ENCODE measurements at places on chromosomes 13 and 19.

DNA sequence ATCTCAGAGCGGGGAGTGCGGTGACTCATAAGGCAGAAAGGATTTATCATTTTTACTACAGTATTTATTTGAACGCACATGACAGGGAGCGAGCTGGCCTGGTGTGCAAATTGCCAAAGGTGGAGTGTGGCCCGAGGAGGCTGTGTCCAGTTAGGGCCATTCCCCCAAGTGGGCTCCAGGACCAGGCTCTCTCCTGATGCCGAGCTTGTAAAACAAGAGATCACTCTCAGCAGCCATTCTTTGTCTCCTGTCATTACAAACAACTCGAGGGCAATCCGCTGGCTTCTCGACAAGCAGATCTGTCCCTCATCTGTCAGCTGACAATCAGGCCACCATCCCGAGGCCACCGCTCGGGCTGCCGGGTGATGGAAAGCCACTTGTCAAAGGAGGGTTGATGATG is 418.9 kb downstream of the ZNF536 start:
- no peak for DNase-seq

GRCh38 chr19:4916292-4917082 is 7.2 kb downstream of the UHRF1 start:
- DNase-seq = no peak

GRCh38 chr19:1126984-1127760 is 23.4 kb downstream of the GPX4 start:
- no peak for DNase-seq

DNA sequence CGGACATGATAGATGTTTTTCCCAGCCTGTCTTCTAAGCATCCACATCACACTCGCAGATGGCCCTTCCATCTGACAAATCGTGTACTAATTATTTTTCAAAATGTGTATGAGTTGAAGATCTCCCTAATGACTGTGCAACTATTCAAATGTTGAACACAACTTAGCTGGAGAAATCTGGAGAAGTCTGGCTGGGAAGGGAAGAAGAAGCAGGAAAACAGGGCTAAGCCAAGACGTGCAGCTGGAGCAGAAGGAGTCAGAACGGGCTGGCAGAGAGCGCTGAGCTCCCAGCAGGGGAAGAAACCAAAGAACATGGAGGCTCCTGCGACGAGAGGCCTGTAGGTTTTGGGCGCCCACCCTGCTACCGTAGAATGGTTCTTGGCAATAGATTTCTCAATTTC is 13.2 kb upstream of the LATS2 start:
- DNase-seq = no peak

DNA sequence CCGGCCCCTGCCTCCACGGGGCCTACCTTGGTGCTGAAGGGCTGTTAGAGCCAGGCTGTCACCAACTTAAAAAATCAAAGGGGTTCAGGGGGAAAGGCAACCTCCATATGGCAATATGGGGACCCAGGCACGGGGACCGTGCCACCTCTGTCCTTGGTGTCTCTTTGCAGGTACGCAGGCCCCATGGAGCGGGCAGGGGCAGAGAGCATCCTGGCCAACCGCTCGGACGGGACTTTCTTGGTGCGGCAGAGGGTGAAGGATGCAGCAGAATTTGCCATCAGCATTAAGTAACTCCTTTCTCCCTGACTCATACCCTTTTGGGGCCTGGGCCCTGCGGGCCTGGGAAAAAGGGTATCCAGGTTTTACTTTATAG is 39.6 kb upstream of the ADGRE1 start:
- DNase-seq = no peak

- no peak for DNase-seq
These were observed 33.9 kb upstream of the NPAS1 start for GRCh38 chr19:46985542-46986415.

DNA sequence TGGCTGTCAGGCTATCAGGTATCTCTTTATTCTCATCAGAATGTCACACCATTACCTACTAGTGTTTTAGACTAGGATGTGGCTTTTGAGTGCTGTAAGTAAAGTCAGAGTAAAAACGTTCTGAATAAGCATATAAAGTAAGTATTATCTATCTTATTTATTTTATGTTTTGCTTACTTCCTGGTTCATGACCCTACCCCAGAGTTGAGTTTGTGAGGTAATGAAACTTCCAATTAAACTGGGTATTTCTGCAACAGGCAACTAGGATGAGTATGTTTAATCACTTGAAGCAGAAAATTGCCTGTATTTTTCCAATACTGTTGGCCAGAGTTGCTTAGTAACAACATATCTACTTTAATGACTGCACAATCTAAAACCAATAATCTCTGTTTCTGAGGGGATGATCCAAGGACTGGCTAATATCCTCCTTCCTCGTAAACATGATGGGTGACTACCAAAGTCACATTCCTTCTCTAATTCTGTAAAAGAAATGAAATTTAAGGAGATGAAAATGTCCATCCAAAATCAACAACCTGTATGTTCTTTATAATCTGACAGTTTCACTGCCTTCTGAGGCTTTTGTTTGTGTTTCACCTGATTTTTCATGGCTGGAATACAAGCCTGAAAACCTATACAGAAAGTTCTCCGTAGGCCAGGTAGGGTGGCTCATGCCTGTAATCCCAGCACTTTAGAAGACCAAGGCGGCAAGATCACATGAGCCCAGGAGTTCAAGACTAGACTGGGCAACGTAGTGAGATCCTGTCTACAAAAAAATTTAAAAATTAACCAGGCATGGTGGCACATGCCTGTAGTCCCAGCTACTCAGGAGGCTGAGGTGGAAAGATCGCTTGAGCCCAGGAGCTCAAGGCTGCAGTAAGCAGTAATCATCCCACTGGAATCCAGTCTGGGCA is 83.1 kb downstream of the ABCC4 start:
- no peak for DNase-seq

- DNase-seq = no peak
These were observed 39.0 kb downstream of the SERTM1 start for GRCh38 chr13:36712770-36713169.

DNA sequence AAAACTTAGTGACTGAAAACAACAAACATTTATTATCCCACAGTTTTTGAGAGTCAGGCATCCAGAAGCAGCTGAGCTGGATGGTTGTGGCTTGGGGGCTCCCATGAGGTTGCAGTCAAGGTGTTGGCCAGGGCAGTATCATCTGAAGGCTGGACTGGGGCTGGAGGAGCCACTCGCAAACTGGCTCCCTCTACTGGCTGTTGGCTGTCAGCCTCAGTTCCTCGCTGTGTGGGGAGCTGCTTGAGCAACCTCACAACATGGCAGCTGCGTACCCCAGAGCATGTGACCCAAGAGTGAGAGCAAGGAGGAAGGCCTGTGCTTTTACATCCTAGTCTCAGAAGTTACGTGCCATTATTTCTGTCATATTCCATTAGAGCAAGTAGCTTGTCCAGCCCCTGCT is 9.7 kb downstream of the YJU2 start:
- DNase-seq = no peak

GRCh38 chr19:53621885-53622740 is 9.7 kb upstream of the DPRX start:
- no peak for DNase-seq

Measured in SK-N-MC (cell line).